Epithelial cell of esophagus (primary cell): ENCODE measurements at places on chromosomes 2 and 18.

GRCh38 chr2:31337197-31337596 is 77.3 kb downstream of the XDH start:
- no peak for DNase-seq

- DNase-seq = no peak
Measured at GRCh38 chr18:58609536-58609993, 19.3 kb downstream of the ALPK2 start.

DNA sequence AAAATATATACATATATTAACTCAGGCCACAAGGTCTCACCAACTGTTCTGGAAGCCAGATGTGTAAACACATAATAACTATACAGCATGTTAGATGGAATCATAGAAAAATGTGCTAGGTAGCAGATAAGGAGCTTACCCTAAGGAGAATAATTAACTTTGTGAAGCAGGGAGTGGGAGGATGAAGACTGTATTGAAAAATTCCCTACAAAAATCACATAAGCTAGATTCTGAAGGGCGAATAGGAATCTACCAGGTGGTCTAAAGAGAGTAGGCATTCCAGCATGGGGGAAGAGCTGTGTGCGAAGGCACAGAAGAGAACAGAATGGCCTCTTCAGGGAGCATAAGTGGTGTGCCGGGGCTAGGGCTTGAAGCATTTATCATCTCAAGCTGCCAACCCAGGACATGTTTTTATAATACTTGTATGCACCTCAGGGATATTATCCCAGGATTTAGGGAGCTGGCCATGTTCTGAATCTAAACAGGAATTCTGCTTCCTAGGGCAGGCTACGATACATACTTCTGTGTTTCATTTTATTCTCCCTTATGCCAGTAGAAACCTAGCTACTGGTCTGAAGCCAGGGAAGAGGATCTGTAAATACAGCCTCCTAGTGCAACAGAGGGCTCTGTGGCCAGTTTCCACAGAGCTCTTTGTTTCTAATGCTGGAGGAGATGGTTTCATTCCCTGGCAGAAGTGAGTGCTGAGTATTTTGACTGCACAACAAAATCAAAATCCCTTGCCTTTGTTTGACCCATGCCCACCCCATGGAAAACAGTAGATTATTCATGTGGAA is 56.7 kb downstream of the NEMP2 start:
- no peak for DNase-seq

GRCh38 chr2:230938098-230938497 is 13.1 kb upstream of the GPR55 start:
- no peak for DNase-seq

DNA sequence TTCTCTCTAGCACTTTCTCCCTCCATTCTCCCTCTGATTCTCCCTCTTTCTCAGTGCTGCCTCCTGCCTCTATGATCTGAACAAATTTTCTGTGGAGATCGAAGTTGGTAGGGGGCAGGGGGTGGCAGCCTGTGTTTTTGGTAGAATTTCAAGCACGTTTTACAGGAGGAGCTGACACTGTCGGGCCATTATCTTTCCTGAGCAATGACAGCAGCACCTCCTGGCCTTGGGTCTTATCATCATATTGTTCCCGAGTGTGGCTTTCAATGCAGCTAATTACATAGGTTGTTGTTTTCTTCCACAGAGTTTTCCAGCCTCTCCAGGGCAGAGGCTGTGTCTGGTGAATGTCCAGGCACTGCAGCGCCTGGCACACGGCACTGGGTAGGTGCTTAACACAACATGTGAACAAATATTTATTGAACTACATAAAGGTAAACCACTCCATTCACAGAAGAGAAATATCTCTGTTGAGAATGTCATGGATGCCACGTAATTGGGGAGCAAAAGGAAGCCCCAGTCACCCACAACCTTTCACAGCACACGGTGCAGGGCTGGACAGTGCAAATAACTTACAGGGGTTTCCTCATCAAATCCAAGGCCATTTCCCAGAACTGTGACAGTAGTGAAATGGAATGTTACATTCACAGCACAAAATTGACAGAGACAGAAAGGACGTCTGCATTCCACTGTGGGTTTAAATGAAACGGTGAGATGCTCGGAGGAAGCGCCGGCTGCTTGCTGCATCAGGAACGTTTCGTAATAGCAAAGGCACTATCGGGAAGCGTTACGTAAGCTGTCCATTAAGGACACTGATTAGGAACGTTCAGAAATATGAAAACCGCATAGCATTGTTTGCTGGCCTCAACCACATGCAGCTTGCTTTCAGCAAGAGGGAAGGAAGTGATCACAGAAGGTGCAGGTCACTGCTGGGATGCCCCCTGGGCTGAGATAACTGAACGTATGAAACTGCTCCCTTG is 6.5 kb upstream of the KCNG2 start:
- DNase-seq = peak; percentile 74

GRCh38 chr18:23943903-23944624 is 70.5 kb upstream of the TTC39C start:
- no peak for DNase-seq

DNA sequence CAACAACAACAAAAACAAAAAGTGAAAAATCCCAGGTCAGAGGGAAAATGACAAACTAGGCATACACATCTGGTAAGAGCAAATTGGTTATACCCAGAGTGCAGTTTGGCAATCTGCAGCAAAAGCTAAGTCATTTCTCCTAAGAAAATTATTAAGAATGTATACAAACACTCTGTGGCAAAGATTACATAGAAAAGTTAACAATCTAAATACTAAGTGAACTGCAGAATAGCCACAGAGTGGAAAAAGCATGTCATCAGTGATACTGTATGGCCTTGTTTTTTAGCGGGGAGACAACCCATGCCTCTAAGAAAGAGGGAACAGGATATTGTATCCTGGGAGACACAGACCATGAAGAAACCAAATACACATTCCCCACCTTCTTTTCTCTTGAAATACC is 136.0 kb upstream of the ITGB6 start:
- no peak for DNase-seq

- peak; percentile 16 for DNase-seq
Measured at GRCh38 chr18:26317398-26317797, 91.2 kb downstream of the TAF4B start.

DNA sequence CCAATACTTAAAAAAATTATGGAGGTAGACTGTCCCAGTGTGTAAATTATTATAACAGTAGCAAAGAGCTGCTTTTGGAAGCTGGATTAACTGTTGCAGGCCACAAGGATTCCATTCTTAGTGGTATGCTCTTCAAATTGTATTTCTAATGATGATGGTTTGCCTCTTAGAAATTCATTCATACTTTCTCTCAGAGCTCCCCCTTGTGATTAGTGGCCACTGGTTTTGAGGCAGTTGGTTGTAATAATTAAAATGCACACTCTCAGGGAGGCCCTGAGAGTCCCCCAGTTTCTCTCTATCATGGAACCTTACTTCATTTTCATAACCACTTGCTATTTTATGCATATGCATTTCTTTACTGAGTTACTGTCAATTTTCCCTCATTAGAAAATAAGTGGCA is 122.5 kb downstream of the PLA2R1 start:
- DNase-seq = peak; percentile 10

- DNase-seq = peak; percentile 72
Measured at GRCh38 chr2:227106845-227107759, 56.9 kb downstream of the COL4A4 start.
